Activated gamma-delta T cell (primary cell): ENCODE measurements at places on chromosomes 1 and 21.

- DNase-seq: no peak
Observed at GRCh38 chr21:31124010-31124409, 85.7 kb upstream of the KRTAP19-8 start.

- DNase-seq: no peak
Observed at GRCh38 chr1:51607681-51608095, 9.2 kb upstream of the OSBPL9 start.

DNA sequence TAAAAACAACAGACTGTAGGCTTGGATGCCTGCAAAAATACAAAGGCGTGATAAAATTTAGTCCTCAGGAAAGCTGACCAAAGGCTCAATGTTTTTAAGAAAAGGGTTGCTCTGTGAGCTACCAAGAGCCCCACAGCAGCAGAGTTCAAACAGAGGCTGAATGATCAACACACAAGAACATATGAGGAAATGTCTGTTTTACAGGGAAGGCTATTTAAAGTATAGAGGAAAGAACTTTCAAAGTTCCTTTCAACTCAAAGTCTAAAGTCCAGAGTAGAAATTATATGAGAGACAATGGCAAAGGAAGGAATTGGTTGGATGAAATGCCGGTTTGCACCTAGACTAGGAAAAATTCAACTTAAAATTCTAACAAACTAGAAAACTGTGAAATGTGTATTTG is 8.6 kb downstream of the CLSTN1 start:
- DNase-seq: no peak

DNA sequence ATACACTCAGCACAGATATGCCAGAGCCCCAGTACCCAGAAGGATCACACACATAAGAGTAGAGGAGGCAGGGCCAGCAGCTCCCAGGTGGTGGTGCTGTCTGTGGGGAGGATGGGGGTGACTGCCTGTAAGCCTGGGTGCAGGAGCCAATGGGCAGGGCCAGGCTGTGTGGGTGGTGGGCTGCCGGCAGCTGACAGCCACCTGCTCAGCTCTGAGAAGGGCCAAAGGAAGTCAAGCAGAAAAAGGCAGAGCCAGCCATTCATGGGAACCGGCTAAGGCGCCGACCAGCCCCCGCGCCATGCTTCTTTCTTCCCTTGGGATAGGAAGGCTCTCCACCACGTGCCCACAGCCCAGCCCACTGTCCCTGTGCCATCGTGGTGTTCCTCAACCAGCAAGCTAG is 14.1 kb downstream of the PIK3C2B start:
- no peak for DNase-seq

- DNase-seq: no peak
Observed at GRCh38 chr1:202107321-202107761, 15.4 kb upstream of the GPR37L1 start.

GRCh38 chr1:167501515-167502191 is 16.7 kb downstream of the CD247 start:
- no peak for DNase-seq

GRCh38 chr1:75276385-75276784 is 142.2 kb downstream of the LHX8 start:
- DNase-seq: no peak

GRCh38 chr1:4939266-4939665 is 284.9 kb downstream of the AJAP1 start:
- DNase-seq: no peak

GRCh38 chr1:183546427-183546826 is 43.8 kb downstream of the NCF2 start:
- no peak for DNase-seq

DNA sequence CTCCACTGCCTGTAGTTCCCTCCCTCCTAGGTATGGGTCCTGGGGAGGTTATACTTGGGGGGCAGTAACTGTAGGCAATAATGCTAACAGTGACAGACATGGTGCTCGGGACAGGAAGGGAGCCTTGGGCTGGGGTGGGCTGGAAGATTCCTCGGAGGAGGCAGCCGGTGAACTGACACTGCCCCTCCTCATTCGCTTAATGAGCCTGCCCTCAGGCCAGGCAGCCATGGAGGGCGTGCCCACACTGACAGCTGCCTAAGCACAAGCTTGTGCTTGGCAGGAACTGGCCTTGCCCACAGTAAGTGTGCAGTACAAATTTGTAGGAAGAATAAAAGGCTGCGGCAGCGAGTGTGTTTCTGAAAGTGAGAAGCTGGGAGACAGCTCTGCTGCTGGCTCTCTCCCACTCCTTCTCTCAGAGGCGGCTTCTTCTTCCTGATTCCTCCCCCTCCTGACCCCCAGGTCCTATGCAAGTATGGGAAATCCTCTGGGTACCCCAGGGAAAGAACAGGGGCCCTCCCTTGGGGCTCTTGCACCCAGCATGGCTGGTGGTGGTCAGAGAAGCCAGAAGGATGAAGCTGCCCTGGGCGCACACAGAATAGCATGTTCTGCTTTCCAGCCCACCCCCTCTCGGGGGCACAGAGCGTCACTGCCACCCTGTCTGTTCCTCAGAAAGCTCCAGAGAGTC is 23.6 kb downstream of the OPTC start:
- DNase-seq: no peak

DNA sequence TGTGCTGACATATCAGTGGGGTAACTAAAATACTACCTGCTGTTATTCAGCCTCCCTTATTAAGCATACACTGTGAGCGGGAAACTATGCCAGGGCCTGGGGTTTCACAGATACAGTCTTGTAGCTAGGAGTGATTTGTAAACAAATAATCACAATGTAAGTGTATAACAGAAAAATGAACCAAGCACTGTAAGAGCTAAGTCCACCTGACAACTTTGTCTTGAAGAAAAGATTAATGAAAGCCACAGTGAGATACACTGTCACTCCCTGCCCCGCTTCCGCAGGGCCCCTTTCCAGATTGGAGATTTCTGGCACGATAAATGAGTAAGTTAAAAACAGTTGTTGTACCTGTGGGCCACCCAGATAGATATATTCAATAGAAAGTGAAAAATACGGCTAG is 4.8 kb downstream of the RCAN3 start:
- no peak for DNase-seq

- no peak for DNase-seq
Observed at GRCh38 chr1:189939967-189940366, 537.7 kb downstream of the BRINP3 start.

DNA sequence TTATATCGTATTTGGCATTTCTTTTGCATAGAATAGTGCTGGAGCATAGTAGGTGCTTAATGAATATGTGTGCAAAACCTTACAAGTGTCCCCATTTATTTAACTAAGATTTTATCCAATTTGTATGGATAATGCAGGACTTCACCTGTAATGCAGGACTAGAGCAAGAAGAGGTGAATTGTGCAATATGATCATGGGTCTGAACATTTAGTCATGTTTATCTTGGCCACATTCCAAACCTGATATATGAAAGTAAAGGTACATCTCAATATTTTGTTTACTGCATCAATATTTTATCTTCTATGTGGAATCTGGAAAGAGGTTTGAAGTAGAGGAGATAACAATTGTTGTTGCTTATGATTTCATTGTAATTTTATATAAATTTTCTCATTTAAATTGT is 1626.7 kb upstream of the B3GALT2 start:
- no peak for DNase-seq

- no peak for DNase-seq
Observed at GRCh38 chr1:212760126-212760823, 31.3 kb downstream of the NSL1 start.

DNA sequence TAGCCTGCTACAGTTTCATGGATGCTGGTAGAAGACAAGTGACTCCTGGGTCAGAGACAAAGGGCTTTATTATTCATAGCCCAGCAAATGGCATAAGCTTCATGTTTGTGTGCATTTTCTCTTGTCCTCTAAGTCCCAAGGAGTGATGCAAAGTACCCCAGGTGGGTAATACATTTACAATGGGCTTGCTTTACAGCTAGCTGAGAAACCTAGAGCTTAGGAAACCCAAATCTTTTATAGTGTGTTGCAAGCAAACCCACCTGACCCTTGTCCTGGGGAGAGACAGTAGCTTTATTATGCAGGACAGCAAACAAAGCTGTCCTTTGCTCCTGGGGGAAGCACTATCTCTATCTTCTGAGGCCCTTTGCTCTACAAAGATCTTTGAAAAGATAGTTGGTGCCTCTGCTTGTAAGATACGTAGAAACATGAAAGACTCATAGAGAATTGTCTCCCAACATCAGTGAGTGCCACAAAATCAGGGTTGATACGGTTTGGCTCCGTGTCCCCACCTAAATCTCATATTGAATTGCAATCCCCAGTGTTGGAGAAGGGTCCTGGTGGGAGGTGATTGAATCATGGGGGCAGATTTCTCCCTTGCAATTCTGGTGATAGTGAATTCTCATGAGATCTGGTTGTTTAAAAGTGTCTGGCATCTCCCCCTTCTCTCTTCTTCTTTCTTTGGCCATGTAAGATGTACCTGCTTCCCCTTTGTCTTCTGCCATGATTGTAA is 315.8 kb upstream of the USP24 start:
- DNase-seq: no peak

DNA sequence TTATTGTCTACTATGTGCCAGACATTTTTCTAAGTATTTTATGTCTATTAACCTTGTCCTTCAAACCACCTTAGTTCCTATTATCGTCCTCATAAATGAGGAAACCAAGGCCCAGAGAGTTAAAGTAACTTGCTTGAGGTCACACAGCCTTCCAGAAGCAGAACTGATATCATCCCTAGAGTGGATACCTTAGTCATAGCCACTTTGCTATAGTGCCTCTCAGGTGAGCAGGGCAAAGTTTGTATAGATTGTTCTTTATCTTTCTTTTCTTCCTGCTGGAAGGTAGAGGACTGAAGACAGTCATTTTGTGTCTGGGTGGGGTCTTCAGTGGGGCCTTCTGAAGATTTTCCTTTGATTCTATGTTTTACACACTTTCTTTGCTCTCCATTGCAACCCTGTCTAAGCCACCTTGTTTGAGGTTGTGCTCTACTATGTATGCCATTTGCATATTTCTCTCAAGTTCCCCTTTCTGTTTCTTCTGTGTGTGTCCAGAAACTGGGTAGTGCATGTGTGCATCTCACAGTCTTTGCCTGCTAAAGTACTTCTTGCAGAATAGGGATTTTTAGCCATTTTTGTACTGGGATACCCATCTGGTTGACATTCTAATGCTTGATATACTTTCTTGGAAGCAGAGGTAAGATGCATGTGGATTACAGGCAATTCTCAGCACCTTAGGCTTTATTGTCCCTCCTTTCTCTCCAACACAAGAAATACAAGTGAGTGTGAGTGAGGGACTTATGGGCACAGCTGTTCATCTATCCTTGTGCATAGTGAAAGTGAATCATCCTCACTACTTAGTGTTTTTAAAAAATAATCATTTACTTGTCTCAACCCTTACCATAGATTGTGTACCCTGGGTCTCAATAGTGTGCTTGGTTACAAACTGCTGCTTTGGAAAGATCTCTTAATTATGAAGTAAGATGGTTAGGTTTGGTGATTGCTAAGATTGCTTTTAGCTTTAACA is 207.6 kb upstream of the HMCN1 start:
- DNase-seq: no peak

GRCh38 chr21:36929622-36930021 is 36.8 kb downstream of the HLCS start:
- DNase-seq: no peak

DNA sequence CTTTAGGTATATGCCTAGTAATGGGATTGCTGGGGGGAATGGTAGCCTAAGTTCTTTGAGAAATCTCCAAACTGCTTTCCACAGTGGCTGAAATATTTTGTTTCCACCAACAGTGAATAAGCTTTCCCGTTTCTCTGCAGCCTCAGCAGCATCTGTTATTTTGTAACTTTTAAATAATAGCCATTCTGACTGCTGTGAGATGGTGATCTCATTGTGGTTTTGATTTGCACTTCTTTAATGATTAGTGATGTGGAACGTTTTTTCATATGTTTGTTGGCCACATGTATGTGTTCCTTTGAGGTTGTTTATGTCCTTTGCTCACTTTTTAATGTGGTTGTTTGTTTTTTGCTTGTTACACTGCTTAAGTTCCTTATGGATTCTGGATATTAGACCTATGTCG is 237.4 kb downstream of the CENPF start:
- DNase-seq: no peak

GRCh38 chr21:40243685-40244084 is 376.4 kb downstream of the PCP4 start:
- DNase-seq: no peak

- no peak for DNase-seq
Observed at GRCh38 chr1:87644579-87645190, 316.0 kb downstream of the LMO4 start.

- no peak for DNase-seq
Observed at GRCh38 chr1:88327391-88328267, 356.4 kb upstream of the PKN2 start.

GRCh38 chr1:27931184-27931583 is 3.6 kb upstream of the SMPDL3B start:
- no peak for DNase-seq

DNA sequence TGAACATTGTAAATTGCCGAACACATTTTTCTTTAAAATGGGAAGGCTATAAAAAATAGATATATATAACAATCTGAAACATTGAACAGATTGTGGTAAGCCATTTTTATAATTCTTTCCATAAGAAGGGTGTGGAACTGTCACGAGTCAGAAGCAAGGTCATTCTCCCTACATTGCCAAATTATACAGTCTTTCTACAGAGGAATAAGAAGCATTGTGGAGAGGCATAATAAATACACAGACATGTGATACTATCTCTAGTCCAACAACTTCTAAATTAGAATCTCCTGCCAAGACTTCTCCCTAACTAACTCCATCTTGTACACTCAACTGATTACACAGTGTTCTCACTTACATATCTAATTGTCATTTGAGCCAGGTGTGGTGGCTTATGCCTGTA is 227.9 kb downstream of the CENPF start:
- no peak for DNase-seq

DNA sequence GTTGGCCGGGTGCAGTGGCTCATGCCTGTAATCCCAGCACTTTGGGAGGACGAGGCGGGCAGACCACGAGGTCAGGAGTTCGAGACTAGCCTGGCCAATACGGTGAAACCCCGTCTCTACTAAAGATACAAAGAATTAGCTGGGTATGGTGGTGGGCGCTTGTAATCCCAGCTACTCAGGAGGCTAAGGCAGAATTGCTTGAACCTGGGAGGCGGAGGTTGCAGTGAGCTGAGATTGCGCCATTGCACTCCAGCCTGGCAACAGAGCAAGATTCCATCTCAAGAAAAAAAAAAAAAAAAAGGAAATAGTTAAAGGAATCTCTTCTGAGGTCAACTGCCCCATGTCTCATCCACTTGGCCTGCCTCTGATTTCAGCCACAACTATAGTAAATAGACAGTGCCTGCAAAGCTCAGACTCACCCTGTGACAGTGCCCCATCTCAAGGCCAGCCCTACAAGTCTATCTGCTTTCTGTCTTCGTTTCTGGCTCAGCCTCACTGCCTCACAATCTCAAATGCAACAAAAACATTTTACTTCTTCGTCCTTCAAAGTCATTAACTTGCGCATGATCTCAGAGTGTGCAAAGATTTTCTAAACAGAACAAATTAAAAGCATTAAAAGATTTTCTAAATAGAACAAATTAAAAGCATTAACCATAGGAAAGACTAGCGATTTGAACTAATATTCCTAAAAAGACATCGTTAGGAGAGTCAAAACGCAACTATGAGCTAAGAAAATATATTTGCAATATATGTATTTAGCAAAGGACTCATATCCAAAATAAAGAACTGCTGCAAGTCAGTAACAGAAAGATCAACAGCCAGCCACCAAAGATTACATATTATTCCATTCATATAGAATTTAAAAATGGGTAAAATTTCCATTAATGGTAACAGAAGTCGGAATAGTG is 65.0 kb upstream of the PRDX6 start:
- DNase-seq: no peak
